ENCODE measurements at places on chromosomes 7 and 10.

DNA sequence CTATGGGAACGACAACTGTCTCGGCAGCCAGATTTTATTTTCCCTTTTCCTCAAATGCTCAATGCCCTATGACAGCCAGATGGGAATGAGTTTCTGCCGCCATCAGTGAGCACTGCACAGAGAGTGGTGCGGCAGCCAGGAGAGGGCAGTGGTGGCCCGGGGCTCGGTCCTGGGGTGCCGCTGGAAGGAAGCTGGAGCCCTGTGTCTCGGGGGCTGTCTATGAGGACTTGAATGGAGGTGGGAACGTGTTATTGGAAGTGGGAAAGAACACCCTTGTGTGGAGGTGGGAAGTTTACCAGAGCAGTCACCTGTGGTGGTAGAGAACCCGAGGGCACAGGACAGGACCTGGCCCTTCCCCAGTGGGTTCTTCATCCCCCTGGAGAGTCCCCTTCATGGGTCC lies 35.8 kb downstream of the JAKMIP3 start:
- DNase-seq = no peak

DNA sequence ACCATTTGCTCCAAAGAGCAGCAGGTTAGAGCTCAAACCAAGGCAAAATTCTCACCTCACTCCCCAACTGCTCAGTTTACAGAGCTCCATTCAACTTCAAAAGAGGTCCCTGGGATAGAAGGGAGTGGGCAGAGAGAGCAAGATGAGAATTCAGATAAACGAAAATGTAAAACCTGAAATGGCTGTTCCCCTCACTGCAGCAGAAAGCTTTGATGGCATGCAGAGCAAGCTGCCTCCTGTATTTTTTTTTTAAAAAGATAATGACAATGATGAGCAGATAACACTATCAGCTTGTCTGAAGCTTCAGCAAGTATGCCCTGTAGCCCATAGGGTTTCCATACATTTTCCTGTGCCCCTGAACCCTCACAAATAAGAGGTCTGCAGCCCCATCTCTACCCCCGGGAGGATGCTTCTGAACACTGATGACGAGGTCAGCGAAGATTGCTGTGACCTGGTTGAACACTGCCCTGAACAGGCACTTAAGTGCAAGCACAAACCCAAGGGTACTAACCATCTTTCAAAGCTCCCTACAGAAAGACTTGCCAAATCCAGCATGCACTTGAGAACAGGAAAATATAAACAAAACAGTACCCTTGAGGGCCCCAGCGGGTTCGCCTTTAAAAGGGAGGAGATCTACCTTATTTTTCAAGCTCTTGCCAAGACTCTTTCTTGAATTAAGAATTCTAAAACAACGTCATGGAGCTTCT lies 81.3 kb downstream of the GLI3 start:
- no peak for DNase-seq

DNA sequence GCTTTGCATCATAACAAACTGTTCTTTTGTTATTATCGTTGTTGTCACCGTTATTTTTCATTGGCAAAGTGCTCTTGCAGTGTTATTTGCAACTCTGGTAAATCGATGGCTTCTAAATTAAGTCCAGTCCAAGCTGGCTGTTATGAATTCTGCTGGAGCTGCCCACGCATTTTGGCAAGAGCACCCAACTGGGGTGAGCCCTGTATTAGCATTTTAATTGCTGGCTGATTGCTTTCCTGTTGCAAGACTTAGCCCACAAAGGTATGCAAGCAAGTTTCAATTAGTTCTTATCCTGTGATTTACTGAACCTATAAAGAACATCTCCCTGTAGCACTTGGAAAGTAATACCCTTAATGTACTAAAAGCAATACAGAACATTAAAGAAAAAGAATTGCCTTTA lies 226.8 kb downstream of the ACTR3B start:
- DNase-seq = no peak

DNA sequence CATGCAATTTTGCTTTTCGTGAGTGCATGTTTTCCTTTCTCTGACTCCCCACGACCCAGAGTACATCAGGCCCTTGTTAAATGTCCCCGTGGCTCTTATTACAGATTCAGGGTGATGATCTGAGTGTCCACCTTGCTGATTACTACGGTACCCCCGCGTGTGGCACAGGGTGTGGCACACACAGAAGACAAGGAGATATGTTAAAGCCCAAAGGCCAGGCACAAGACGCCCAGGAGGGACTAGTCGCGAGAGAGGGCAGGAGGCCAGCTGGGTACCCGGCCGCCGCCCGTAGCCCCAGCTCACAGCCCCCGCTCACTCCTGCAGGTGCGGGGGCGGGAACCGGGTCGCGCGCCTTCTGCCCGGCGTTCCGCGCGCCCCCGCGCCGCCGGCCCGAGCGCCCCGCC lies 281 bp upstream of the EXOC6 start:
- DNase-seq = no peak

DNA sequence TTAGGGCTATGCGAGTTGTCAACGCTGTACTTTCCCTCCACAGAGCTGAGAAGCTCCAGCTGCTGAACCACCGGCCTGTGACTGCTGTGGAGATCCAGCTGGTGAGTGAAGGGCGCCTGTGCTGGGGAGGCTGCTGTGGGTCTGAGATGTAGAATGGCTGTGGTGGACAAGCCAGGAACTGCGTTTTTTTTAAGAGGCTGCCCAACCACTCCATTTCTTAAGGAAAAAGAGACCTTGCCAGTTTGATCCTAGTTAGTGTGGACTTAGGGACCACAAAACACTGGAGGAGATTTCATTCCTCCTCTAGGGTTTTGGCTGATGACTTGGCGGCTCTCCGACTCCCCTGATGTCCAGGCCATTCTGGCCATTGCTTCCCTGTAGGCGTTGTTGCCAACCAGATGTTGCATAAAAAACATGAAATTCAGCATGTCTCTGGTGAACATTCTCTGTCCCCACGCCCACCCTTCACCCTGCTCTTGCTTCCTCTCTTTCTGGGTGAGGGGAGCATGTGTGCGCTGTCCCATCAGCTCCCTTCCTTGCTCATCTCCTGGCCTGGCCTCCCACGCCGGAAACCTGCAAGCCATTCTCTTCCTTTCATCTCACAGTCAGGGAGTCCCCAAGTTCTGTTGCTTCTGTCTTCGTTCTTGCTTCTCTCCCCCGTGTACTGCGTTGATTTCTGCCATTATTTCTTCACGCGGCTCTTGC lies 30.9 kb downstream of the CRCP start:
- no peak for DNase-seq

GRCh38 chr10:17649836-17650235 lies 5.9 kb downstream of the STAM start:
- no peak for DNase-seq

DNA sequence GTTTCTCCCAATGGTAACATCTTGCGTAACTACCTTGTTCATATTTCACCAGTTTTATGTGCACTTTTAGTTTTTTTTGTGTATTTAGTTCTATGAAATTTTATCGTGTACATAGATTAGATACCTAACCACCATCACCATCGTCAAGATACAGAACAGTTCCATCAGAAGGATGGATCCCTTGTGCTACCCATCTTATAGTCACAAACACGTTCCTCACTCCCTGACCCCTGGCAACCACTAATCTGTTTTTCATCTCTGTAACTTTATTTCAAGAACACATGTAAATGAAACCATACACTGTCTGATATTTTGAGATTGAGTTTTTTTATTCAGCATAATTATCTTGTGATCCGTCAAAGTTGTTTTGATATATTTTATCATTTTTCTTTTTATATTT lies 29.9 kb downstream of the FANK1 start:
- no peak for DNase-seq

DNA sequence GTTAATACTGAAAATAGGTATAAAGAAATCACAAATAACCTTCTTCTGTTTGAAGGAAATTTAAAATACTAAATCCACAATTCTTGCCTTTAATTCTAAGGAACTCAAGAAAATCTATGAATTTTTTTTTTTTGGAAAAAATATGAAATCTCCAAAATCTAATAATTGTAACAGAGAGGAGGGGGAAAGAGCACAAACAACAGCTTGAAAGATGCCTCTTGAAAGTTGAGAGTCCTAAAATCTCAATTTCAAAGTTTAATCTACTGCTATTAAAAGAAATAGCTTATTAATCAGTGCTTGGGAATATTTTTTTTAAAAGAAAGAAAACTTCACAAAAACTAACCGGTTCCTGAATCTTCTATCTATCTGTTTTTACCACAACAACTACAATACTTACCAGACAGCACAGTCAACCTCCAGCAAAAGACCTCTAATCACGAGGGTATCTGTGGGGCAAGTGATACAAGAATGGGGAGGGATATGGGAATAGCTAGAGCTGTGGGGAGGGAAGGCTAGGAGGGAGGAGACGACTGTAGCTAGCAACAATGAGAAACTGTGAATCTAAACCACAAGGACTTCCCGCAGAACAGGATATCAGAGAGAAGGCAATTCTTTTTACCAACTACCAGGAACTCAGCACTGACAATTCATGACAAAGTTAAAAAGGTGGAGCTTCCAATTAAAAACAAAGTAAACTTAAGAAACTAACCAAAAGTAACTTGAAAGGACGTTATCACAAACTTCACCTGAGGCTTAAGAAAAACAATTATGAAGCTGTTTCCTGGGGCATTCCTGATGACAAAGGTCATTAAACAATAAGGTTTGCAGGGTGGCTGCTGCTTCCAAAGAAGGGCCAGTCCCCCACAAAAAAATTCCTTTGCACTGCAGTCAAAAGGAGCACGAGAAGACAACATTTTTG lies at the start of gene USP54:
Gene USP54, minus strand, starts transcription at position 462 of the 919 bp plus-strand sequence. CDS start 15,684 bp downstream, outside the sequence.
- no peak for DNase-seq

DNA sequence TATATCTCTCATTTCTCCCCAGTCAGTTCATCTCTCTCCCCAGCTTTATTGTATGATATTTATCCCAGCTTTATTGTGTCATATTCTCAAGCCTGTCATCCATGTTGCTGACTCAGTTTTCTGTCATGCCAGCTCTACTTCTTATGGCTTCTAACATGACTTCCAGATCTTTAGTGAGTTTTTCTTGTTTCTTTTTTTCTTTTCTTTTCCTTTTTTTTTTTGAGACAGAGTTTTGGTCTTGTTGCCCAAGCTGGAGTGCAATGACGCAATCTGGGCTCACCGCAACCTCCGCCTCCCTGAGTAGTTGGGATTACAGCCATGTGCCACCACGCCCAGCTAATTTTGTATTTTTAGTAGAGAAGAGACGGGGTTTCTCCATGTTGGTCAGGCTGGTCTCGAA lies 28.7 kb upstream of the CALU start:
- DNase-seq = no peak

DNA sequence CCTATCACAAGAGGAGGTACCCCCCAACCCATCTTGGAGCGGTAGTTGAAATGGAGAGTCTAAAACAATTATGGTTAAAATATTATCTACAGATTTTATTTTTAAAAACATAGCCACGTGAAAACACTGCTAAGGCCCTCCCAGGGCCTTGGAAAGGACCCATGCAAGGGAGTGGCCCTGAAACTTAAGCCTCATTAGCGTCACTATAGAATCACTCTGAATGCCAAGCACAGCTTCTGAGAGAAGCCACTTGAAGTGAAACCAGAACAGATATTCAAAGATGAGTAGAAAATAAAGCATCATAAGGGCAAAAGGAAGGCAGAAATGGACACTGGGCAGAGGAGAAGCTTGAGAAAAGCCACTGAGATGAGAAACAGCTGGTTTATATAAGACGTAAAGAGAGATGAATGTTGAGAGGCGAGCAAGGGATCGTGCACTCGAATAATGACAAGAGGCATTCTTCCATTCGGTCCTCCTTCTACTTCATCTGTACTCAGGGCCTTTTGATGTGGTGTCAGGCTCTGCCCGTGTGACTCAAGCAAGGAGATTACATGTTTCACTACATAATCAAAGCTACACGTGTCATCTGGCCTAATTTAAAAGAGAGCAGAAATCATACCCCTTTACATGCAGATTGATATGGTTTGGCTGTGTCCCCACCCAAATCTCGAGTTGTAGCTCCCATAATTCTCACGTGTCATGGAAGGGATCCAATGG lies 33.4 kb upstream of the SLC39A12 start:
- DNase-seq = no peak

DNA sequence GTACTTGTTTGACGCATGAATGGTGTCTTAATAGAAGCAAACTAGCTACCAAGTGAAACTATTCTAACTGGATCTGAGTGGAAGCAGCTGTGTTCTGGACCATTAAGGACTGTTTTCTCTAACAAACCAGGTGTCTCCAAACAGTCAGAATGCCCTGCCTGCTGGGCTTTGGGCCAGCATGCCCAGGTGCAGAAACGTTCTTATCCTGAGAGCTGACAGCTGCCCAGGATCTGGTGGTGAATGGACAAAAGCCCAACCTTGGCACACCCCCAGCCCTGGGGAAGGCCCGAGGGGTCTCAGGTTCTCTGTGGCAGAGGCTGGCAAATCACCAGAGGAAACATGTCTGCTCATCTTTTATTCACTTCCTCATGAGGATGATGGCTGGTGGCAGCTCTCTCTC lies 48.2 kb upstream of the LAMB4 start:
- no peak for DNase-seq

- DNase-seq = no peak
Observed at GRCh38 chr7:81284576-81284975, 365.7 kb upstream of the SEMA3C start.

DNA sequence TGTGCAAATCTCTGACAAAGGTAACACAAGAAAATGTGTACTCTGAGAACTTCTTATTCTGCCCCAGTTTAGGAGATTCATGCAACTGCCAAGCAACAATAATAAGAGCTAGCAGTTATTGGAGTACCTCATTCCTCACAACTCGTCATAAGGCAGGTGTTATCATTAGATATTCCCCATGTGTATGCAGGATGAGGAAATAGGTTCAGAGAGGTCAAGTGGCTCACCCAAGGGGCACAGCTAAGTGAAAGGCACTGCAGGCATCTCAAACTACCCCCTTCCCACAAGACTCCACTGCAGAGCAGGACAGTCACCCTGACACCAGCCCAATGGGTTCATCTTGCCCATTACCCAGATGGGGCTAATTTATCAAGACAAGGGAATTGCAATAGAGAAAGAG lies 1.3 kb upstream of the GSTK1 start:
- DNase-seq = no peak

DNA sequence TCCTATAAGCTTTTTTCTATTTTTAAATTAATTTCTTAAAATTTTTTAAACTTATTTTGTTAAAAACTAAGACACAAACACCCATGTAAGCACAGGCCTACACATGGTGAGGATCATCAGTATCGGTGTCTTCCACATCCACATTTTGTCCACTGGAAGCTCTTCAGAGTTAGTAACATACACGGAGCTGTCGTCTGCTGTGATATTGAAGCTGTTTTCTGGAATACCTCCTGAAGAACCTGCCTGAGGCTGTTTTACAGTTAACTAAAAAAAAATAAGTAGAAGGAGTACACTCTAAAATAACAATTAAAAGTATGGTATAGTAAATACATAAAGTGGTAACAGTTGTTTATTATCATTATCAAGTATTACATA lies 17.7 kb downstream of the KLLN start:
- no peak for DNase-seq

DNA sequence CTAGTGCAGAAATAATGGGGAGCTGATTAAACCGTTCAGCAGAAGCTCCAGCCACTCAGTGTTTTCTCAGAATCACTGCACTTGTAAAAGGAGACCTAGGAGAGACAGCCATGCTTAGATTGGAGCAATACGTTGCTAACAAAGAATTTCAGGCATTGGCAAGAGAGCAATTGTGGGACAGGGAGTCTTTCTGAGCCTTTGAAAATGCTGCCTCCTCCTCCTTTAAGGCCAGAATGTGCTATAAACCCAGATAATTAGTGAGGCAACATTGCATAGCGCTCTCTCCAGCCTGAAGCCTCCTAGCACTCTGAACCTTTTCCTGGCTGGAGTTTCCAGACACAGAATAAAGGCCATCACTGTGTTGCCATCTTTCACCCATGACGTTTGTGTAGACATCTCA lies 18.5 kb upstream of the PTPRN2 start:
- DNase-seq = no peak
